ENCODE measurements at places on chromosomes 1 and 21.

- DNase-seq: no peak
These were observed 107.4 kb upstream of the CASZ1 start for GRCh38 chr1:10903821-10904220.

- peak; percentile 63 for DNase-seq
These were observed 1.9 kb upstream of the TUT4 start for GRCh38 chr1:52554756-52555155.

DNA sequence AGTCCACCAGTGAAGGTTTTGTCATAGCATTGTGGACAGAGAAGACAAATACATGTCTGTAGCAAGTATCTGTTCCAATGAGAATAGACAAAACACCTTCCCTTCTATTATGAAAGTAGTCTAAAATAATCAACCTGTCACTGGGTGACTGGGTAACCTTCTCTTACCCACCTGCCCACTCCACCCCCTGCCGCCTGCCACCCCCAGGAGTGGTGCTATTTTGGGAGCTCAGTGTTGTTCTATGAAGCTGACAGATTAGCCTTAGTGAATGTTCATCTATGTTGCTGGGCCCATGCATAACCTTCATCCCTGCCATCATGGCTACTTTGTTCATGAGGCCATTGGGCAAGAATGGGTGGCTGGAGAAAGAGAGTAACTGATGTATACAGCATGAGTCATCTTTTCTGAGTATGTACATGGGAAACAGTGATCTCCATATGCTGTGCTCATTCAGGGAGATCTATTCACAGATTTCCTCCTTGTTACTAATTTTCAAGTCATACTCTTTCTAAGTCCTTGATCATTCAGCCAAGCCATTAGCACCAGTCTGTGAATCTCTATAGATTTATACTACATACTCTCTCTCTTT lies 24.8 kb downstream of the MARK1 start:
- no peak for DNase-seq

DNA sequence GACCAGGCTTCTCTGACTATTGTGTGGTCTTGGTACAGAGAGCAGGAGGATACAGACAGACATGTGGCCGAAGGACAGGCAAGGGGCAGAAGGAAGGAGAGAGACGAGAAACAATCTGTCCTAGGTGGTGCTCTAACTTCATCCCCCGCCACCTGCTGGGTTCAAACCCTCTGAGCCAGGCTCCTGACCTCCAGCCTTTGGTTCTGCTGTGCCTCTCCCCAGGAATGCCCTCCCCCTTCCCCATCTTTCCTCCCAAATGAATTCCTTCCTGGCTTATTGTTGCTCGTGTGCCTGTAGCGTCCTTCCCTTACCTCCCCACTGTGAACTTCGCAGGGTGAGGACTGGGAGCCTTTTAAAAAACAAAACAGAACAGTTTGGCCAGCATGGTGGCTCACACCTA lies 5.4 kb downstream of the TCEA3 start:
- DNase-seq: no peak

- DNase-seq: no peak
These were observed 179.2 kb downstream of the NFIA start for GRCh38 chr1:61261595-61261994.

DNA sequence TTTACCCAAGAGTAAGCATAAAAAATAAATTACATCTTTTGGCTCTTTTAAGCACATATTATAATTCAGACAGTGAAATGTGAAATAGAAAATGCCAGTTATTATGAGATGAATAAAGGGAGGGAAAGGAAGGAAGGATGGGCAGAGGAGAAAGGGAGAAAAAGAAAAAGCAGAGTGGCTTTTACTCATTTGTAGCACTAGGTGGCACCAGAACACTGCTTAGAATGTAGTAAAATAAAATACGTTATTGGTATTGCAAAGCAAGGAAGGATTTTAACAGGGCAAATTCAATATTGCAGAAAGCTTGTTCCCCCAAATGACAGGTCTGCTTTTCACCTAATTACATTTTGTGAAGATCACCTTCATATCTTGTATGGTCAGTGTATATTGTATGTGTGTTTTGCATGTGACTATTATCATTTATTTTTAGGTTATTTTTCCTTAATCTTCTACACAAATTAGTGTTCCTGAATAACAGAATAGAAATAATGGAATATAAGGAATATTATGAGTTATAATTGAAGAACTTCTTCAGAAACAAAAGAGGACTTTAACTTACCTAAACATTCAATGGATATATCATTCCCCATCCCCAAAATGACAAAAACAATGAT lies 9.1 kb upstream of the PCNX2 start:
- DNase-seq: peak; percentile 20

DNA sequence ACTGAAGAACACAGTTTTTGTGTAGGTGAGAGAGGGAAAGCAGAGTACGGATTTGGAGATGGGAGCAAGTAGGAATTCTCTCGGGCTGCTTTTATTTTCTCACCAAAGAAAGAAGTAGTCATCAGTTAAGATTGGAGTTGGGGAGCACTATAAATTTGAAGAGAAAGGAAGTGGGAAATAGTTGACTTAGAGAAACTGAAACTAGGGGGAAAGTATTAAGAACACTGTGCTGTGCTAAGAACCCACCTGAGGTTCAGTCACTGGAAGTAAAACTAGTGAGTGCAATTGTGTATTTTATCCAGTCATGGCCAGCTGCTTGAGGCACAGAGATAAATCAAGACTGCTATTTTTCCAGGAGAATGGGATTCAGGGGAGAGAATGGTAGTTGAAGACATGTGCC lies 37.4 kb downstream of the CLCC1 start:
- no peak for DNase-seq

GRCh38 chr1:231091831-231092301 lies 51.8 kb upstream of the FAM89A start:
- DNase-seq: no peak

DNA sequence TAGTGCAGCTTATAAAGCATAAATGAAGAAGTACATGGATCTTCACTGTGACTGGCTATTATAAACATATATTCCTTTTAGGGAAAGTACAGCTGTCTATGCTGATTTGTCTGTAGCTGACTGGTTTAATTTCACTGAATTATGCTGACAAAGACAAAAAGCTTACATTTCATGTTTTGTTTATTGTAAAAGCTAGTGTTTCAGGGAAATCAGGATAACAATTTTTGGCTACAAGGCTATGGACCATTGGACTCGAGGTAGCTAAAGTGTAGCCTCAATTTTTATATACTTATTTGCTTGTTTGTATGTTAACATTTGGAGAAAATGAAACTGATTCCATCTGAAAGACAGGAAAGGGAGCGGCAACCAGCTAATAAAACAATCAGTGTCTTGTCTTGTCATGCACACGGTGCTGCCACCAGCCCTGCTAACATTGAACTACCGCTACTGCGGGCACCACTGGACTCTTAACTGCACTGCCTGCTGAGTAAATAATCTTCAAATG lies 480.2 kb downstream of the COL11A1 start:
- peak; percentile 83 for DNase-seq

DNA sequence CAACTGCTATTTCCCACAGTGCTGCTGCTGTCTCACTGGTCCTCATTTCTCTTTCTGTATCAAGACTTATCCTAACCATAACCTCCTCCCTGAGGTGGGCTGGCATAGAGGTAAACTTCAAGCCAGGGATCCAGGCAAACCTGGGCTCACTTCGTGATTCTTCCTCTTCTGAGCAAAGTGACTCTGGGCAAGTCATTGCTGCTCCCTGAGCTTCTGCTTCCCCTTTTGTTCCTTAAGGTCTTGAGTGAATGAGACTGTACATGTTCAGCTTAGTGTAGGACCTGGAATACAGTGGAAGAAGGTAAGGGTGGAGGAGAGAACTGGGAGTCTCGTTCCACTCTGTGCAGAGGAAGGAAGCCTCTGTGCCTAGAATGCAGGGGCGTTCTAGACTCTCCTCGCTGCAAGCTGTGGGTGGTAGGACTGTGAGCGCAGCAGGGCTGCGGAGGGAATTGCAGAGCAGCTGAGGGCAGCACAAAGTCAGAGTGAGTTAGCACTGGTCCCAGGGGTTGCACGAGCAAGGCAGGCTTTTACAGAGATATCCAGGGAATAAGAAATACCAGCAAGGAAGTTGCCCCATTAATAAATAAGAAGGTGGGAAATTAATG lies 11.4 kb upstream of the ERI3 start:
- DNase-seq: no peak

DNA sequence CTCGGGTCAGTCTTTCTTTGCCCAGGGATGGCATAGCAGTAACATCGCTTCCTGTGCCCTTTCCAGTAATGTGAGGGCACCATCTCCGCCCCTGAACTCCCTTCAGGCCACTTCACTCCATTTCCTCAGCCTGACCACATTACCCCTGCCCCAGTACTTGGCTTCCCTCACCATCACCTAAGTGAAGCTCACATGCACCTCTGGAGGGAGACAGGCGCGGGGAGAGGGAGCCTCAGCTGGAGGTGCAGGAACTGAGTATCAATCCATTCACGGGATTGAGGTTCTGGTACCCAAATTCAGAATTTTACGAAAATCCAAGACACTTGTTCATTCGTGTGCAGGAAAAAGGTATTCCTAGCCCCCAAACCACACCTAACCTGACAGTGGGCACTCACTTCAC lies 540.4 kb downstream of the KIF26B start:
- no peak for DNase-seq

- DNase-seq: no peak
These were observed 31.6 kb downstream of the CAPZB start for GRCh38 chr1:19453741-19454201.

DNA sequence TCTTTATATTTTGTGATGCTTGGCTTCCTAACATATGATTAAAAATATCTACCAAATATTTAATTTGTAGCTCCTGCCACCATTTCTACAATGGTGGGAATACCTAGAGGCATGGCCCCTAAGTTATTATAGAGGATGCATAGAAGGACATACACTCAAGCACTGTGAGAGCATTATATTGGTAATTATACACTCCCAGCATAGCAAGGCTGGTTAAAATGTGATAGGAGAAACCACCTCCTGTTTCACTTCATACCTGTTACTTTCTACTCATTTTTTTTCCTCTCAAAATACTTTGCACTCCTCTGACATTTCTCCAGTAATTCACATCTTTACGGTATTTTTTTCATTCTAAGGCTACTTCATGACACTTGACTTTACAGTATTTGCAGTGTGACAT lies 92.9 kb downstream of the HS2ST1 start:
- no peak for DNase-seq

DNA sequence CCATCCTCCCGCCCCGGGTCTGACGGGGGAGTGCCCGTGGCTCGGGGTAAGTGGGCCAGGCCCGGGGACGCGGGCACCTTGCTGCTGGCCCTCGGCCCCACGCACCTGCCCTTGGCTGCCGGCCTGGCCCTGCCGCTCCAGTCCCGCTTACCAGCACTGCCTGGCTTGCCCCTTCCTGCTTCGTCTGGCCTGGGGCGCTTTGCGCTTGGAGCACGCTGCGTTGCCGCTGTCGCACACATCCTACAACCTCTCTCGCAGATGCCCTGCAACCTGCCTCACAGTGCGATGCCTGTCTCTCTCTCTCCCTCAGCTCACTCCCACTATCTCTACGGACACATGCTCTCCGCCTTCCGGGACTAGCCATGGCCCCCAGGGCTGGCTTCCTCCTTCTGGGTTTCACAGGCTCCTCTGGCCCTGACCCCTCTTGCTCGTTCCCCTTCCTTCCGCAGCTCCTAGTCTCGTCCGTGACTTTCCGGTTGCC lies 9.7 kb downstream of the MYOG start:
- no peak for DNase-seq

DNA sequence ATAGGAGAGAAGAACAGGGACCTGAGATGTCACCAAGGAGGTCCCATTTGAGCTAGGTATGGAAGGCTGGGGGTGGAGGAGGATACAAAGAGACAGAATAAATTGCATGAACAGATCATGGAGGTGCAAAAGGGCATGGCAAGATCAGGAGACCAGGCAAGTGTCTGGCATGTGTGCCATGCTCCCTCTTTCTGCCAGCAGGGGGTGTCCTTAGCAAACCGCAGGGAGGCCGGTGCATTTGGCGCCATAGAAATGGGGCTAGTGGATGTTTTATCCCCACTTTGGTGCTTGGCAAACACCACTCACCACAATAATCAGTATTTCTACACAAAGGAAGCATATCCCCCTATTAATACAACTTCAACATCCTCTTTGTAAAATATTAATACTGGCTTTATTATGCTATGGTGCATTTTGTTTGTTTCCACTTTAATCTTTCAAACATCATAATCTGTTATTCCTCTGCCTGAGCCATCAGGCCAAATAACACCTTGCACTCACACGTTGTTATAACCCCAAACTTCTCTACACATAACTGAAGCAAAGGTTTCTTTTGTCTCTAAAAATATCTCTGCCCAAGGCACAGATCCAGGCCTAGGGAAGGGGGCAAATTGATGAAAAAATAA lies 25.9 kb downstream of the S100A6 start:
- DNase-seq: peak; percentile 78

DNA sequence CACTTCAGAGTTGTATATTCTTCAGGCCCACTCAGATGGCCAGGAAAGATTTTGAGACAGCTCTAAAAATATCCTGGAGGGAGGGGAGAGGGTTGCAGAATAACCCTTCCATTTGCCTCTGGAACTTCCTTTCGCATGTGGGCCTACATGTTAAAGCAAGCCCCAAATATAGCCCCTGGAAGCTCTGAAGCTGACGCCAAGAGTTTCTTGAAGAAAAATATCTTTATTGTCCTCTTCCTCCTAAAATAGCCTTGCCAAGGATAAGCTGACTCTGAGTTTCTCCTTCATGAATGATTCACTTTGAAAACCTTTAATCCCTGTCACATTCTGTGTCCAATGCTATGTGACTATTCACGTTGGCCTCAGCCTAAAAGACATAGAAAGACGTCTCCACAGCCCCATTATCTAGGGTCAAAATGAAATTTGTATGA lies 6.4 kb downstream of the C1orf116 start:
- DNase-seq: no peak

- DNase-seq: no peak
These were observed 4.8 kb upstream of the SLAMF9 start for GRCh38 chr1:159958719-159959380.

DNA sequence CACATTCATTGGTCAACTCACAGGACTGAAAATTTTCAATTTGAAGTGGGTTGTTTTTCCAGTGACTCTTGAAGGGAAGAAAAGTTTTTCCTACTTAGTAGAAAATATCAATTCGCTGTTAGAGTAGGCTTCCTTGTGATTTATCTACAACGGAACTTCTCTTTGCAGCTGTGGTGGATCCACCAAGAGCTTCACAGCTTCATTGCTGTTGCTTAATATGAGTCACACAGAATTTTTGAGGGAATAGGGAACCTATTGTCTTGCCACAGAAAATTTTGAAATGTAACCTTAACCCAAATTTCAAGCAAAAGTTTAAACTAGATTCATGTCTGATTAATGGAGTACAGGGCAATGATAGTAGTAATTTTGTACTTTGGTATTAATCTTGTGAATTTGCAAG lies 58.4 kb upstream of the IFI44L start:
- no peak for DNase-seq

DNA sequence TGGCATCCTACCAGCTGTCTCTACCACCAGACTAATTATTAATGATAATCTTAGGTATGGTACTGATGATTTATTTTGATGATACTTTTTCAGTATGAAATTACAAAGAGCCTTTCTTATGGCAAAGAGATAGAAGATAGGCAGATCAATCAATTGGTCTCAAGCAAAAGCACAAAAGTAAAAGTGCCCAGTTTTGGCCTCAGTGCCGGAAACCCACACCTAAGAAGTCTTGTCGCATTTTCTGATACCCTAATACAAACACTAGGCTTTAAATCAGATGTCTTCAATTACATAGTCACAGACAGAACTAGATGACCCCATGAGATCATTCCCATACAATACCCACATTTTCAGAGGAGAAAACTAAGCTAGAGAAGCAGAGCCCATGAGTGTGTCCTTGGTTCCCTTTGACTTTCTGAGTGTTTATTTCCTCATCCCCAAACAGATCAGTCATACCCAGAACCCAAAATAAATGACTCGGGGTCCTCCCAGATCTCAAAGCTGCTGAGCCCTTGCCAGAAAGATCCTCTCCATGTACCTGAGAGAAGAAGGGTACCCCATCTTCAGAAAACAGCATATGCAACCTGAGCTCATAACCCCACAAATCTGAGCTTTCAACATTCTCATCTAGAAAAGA lies 7.7 kb downstream of the ITPKB start:
- DNase-seq: no peak

All from NCI-H345 (cell line).